ENCODE measurements at places on chromosomes 13 and 19.
A peak's percentile ranks its signal among the peaks of the same experiment; 100 is the strongest.

GRCh38 chr19:42018503-42019193 lies 24.6 kb upstream of the ATP1A3 start:
- no peaks in the 10 kb centered on the region for H3K27me3 ChIP-seq
- H3K36me3 ChIP-seq: no peaks in the 10 kb centered on the region
- H3K4me3 ChIP-seq: no peak overlapping the region
- H3K4me1 ChIP-seq: no peaks in the 10 kb centered on the region
- H3K27ac ChIP-seq: no peak overlapping the region
- DNase-seq: no peak

GRCh38 chr13:110509971-110510786 lies 51.3 kb downstream of the RAB20 start:
- H3K27me3 ChIP-seq: no peaks in the 10 kb centered on the region
- H3K4me3 ChIP-seq: no peak overlapping the region
- H3K27ac ChIP-seq: peak overlapping the region; percentile 35
- DNase-seq: no peak
- peaks cover 47% of the 10 kb centered on the region for H3K36me3 ChIP-seq

DNA sequence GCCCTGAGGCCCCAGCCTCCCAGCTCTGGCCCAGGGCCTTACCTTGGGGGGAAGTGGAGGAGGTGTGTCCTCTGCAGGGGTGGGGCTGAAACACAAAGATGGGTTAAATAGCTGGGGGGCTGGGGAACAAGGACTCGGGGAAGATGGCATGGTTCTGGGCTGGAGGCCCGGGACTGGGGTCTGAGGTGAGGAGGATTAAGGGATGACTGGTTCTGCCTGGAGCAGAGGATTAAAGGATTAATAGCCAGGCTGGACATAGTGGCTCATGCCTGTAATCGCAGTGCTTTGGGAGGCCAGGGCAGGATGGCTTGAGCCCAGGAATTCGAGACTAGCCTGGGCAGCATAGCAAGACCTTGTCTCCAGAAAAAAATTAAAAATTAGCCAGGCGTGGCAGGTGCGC lies 11.6 kb downstream of the MAP4K1 start:
- H3K27ac ChIP-seq: no peak overlapping the region
- no peak for DNase-seq
- H3K4me1 ChIP-seq: no peaks in the 10 kb centered on the region
- H3K27me3 ChIP-seq: no peaks in the 10 kb centered on the region

DNA sequence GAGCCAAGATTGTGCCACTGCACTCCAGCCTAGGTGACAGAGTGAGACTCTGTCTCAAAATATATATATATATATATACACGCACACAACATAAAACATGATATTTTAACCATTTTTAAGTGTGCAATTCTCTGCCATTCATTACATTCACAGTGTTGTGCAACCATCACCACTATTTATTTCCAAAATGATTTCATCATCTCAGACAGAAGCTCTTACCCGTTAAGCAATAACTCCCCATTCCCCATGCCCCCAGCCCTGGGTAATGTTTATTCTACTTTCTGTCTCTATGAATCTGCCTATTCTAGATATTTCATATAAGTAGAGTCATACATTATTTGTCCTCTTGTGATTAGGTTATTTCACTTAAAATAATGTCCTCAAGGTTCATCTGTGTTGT lies 20.3 kb downstream of the WDR88 start:
- no peak overlapping the region for H3K4me3 ChIP-seq
- no peak overlapping the region for H3K27ac ChIP-seq
- DNase-seq: no peak
- H3K36me3 ChIP-seq: no peaks in the 10 kb centered on the region

DNA sequence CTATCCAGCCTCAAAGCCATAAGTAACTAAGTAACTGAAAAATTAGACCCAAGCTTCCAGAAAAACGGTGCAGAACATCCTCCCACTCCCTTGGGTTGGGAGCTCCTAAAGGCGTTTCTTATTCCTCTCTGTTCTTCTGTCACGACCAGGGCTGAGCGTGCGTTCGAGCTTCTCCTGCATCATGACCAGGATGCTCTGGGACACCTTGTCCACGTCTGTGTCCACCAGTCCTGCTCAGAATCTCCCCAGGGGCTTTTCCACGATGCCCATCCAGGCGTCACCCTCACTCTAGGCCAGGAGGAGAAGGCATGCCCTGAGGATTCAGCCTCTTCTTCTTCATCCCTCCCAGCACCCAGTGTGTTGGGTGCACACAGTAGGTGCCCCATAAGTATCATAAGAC lies 37.8 kb upstream of the GAS6 start:
- no peaks in the 10 kb centered on the region for H3K4me1 ChIP-seq
- no peaks in the 10 kb centered on the region for H3K27me3 ChIP-seq
- DNase-seq: no peak
- no peak overlapping the region for H3K4me3 ChIP-seq

- H3K27me3 ChIP-seq: no peaks in the 10 kb centered on the region
- H3K4me1 ChIP-seq: peaks cover 9% of the 10 kb centered on the region
- DNase-seq: no peak
- H3K27ac ChIP-seq: no peak overlapping the region
- no peak overlapping the region for H3K4me3 ChIP-seq
- H3K36me3 ChIP-seq: no peaks in the 10 kb centered on the region
Observed at GRCh38 chr13:74443631-74444030, 309.4 kb upstream of the KLF12 start.

DNA sequence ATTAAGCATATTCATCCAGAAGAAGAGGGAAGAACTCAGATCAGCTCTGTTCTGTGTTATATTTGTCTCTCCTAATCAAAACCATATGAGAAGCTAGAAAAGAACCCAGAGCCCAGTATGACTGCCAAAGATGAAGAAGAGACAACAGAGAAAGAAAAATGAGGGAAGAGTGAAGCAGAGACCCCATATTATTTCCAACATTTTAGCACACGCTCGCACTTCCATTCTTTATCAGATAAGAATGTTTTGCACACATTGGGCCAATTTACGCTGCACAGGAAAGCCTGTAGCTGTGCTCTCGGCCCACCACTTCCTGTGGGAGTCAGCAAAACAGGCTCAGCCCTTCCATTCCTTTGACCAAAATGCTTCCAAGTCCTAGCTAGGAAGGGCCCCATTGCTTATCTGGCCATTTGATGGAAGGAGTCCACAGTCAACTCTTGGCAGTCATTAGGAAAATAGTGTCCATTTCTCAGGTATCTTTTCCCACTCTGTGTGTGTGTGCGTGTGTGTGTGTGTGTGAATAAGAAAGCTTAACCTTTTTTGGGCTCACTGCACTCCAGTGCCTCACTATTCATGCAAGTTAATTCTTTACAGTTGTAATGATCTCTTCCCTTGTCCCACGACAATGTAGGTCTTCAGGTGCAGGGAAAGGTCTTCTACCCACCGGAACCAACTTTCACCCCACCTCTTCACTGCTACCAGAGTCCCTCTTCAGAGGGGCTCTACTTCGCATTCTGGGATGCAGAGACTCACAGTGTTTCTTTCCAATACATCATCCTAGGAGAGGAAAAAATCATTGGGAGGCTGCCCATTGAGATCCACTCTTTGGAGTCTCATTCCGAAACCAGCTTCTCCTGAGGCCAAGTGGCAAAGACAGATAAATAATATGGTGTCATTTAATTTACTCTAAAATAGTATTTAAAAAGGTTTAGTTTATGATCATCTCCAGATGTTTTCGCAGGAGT lies 237.5 kb downstream of the COG6 start:
- DNase-seq: no peak
- no peaks in the 10 kb centered on the region for H3K27me3 ChIP-seq
- H3K27ac ChIP-seq: peak overlapping the region; percentile 43
- no peaks in the 10 kb centered on the region for H3K36me3 ChIP-seq
- no peak overlapping the region for H3K4me3 ChIP-seq

GRCh38 chr19:58558066-58558622 lies at the start of gene UBE2M:
Gene UBE2M (minus strand): TSS chr19:58558611. CDS start chr19:58558381, 230 bp downstream.
- no peaks in the 10 kb centered on the region for H3K27me3 ChIP-seq
- H3K4me3 ChIP-seq: peak within 1 kb of the TSS; percentile 84
- H3K36me3 ChIP-seq: peaks cover 13% of the 10 kb centered on the region
- no peak for DNase-seq

DNA sequence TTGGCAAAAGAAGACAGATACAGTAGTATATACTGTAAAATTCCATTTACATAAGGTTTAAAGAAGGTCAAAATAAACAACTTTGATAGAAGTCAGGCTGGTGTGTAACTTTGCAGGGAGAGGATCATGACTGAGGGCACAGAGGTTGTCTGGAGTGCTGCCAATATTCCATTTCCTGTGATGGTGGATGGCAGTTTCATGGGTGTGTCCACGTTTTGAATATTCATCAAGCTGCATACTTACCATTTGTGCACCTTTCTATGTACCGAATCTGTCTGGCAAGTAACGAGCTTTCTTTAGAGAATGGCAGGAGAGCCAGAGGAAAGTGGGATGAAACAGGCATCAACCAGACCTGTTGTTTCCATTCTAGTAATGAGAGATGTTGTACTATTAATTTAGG lies 420.5 kb upstream of the HTR2A start:
- H3K4me3 ChIP-seq: no peak overlapping the region
- H3K27me3 ChIP-seq: no peaks in the 10 kb centered on the region
- no peak for DNase-seq
- no peaks in the 10 kb centered on the region for H3K36me3 ChIP-seq

- no peak overlapping the region for H3K27ac ChIP-seq
- no peaks in the 10 kb centered on the region for H3K4me1 ChIP-seq
- H3K27me3 ChIP-seq: no peaks in the 10 kb centered on the region
- no peaks in the 10 kb centered on the region for H3K36me3 ChIP-seq
Observed at GRCh38 chr13:28849441-28849840, 29.3 kb downstream of the MTUS2 start.

DNA sequence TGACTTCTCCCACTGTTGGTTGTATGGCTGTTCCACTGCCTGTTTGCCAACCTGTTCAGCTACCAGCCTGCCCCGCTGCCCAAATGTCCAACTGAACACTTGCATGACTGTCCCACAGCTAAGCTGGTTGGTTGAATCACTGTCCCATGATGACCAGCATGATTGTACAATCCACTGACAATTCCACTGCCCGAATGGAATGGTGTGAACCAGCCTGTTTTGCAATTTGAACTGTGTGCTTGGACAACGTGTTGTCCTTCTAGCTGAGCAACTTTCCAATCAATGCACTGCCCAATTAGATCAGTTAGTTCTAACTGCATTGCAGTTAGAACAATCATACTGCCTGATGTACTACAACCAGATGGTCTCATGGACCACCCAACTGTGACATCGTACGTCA lies 8.7 kb downstream of the ADAMTS10 start:
- no peaks in the 10 kb centered on the region for H3K27me3 ChIP-seq
- H3K36me3 ChIP-seq: no peaks in the 10 kb centered on the region
- no peak overlapping the region for H3K4me3 ChIP-seq

DNA sequence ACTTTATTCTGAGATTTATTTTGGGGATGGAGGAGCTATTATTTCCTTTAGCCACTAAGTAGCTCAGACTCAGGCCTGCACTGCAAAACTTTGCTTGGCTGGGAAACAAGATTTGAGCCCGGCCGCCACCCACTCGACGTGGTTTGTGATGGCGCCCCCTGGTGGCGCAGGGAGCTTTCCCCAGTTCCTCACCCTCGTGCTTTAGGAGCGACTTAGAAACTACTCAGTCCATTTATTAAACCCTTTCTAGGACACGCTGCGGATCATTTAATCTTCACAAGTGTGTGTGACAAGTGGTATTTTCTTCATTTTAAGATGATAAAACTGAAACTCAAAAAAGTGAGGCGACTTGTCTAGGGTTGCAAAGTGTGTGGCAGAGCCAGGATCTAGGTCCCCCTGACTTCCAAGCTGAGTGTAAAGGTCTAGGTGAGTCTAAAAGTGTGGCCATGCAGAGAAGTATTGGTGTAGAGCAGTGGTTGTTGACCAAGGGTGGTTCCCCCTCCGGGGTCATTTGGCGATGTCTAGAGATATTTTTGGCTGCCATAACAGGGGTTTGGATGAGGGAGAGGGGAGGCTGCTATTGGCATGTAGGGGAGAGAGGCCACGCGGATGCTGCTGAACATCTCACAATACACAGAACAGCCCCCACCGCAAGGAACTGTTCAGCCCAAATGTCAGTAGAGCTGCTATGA lies 2.2 kb downstream of the CXCL17 start:
- peaks cover 69% of the 10 kb centered on the region for H3K4me1 ChIP-seq
- peak overlapping the region; percentile 4 for H3K4me3 ChIP-seq
- DNase-seq: no peak
- H3K27ac ChIP-seq: peak overlapping the region; percentile 89
- no peaks in the 10 kb centered on the region for H3K36me3 ChIP-seq

DNA sequence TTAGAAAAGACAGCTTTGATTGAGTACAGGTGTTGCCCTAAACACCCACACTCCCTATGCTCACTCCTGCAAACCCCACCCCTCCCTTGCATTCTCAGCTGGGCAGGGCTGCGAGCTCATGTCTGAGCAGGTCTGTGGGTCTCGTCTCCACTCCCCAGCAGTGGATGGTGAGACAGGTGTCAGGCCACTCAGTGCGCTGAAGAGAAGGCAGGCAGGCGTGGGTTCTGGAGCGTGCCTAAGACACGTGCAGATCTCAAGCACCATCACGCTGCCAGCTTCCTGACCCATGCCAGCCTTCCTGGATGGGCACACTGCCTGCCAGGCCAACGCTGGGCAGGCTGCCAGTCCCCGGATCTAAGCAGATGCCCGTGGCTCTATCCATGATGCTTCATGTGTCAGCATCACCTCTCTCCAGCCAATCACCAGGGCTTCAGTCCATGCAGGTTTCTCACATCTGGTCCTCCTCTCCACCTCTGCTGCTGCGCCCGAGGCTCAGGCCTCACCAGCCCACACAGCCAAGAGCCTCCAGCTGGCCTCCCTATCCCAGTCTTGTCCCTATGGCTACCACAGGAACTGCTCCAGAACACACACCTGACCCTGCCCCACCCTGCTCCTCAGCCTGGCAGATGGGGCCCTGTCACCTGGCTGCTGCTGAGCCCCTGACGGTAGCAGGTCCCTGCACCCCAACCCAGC lies 42.6 kb downstream of the EPS15L1 start:
- H3K4me1 ChIP-seq: no peaks in the 10 kb centered on the region
- H3K4me3 ChIP-seq: no peak overlapping the region
- H3K27ac ChIP-seq: peak overlapping the region; percentile 49

DNA sequence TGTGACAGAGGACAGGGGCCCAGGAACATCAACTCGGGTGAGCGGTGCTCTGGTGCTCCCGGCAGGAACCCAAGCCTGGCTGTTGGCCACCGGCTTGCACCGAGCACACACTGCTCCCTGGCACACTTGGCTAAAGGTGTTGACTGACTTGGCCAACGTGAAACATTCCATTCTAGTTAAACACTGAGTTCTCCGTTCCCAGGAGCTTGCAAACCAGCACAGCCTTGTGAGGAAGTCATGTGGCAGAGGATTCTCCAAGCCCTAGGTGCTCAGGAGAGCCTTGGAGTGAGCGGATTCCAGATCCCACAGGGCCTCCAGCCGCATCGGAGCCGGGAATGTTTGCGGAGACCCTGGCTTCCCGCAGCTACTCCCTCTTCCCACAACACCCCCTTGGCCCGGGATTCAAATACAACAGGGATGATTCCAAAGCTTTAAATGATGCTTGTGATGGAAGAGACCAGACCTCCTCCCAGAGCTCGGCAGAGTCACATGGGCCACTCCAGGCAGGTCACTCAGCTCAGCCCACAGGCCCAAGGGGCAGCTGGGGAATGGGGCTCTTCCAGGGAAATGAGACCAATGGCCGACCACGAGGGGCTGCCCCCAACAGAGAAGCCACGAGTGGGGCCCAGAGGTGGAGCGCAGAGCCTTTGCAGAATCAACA lies 2.9 kb downstream of the C13orf46 start:
- no peak overlapping the region for H3K4me3 ChIP-seq
- peaks cover 12% of the 10 kb centered on the region for H3K4me1 ChIP-seq
- H3K27me3 ChIP-seq: no peaks in the 10 kb centered on the region
- DNase-seq: no peak
- H3K27ac ChIP-seq: peak overlapping the region; percentile 48
- no peaks in the 10 kb centered on the region for H3K36me3 ChIP-seq
